RWPE2 (cell line): ENCODE measurements at places on chromosomes 16 and 17.
A peak's percentile ranks its signal among the peaks of the same experiment; 100 is the strongest.

- DNase-seq: no peak
Observed at GRCh38 chr17:5241861-5242671, 7.4 kb upstream of the SCIMP start.

DNA sequence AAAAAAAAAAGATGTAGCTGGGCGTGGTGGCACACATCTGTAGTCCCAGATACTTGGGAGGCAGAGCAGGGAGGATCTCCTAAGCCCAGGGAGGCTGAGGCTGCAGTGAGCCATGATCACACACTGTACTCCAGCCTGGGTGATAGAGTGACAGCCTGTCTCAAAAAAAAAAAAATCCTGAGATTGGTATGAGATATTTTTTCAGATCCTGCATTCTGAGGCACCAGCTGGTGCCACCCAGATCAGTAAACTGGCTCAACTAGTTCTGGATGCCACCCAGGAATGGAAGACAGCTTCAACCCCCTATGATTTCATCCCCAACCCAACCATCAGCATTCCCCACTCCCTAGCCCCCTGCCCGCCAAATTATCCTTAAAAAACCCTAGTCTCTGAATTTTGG is 7.1 kb upstream of the GJC1 start:
- DNase-seq: no peak

GRCh38 chr16:68732042-68732680 is 4.9 kb upstream of the CDH1 start:
- peak; percentile 87 for DNase-seq

DNA sequence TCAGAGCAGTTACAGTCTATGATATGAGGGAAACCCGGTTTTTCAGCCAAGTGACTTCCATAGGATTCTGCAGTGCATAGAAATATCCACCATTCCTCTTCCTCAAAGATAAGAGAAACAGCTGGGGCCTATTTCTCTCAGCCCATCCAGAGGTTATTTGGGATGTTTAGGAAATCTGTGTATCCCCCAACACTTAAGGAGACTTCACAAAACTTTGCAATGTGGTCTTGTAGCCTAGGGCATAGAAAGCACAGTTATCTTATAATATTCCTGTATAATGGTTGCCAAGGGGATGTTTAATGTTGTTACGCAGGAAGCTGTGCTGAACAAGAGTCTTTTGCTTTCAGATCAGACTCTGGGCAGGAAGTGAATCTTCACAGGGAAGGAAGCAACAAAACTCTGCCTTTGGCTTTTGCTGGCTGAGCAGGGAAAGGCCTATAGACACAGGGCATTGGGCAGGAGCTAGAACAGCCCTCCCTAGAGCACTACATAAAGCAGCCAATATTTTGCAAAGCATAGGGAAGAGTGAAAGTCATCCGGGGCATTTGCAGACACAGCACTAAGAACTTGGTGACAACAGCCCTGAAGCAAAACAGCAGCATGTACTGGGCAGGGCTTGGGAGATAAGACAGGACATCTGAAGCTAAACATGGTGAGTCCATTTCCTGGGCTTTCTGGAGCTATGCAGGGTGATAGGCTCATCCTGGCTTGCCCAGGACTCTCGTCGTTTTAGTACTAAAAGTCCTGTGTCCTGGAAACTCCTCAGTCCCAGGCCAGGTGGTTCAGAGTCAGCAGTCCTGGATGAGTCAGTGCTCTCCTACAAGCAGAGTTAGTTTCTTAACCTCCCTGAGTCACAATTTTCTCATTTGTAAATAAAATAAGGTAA is 18.7 kb upstream of the BEAN1 start:
- no peak for DNase-seq

GRCh38 chr16:25395528-25395927 is 137.9 kb upstream of the ZKSCAN2 start:
- DNase-seq: no peak

DNA sequence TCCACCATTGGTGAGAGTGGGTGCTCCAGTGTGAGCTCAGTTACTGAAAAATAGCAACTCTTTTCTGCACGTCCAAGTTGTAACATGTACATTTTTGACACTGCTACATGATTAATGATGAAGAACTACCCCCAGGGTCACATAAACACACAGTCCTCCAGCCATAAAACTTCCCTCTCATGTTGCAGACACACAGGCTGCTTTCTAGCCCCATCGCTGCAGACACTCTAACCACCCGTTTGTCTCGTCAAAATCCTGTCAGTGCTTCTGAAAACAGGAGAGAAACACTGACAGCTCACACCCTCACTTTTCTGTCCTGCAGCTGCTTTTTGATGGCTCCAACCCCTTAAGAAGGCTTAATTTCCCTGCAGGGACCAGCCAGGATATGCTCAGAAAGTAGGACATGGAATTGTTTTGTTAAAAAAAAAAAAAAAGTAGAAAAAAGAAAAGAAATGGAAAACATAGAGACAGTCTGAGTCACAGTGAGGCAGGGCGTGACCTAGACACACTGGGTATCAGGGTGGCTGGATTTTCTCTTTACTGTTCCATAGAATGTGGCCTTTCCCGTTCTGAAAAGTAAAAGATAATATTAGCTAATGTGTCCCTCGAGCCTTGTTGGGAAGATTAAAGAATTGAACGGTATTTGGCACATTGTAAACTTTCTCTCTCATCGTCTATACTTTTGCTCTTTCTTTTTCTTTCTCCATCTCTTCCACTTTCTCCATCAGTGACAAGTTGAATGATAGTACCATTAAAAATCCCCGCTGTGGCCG is 20.7 kb upstream of the CCL5 start:
- no peak for DNase-seq

DNA sequence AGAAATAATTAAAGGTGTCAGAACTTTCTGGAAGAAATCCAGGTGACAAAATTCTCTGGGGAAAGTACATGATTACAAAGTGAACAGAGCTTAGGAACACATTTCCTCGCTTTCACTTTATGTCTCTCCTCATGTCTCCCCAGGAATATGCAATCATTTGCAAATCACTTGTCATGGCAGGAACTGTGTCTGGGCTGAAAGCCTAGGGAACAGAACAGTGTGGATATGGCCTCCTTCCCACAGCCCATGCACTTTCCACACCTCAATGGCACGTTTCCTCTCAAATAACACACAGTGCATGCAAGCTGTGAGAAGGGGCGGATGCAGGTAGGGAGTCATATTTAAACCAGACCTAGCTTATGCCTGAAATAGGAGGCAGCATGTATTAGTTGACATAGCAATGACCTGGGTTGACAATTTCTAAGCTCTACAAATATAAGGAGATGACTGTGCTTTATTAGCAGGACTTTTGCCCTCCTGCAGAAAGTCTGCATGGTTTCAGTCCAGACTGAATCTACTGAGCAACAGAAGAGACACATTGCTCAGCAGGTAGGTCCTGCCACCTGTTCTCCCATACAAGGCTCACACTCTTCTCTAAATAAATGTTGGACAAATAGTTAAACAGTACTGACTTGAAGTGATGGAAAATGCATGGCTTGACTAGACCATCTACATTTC is 236.0 kb upstream of the ELAC2 start:
- DNase-seq: no peak

DNA sequence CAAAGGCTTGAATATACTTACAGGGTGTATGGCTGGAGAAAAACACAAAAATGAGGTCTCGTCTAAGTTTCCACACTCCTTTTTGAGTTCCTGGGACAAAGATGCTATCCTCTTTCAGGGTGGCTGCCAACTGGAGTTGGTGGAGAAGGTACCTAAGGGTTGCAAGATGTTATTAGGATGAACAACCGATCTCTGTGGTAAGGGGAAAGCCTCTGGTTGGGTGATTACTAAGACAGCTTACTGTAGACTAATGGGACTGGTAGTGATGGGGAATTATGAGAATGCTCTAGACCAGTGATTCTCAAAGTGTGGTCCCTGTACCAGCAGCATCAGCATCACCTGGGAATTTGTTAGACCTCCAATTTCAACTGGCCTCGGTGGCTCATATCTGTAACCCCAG is 6.0 kb downstream of the ADAT1 start:
- no peak for DNase-seq

DNA sequence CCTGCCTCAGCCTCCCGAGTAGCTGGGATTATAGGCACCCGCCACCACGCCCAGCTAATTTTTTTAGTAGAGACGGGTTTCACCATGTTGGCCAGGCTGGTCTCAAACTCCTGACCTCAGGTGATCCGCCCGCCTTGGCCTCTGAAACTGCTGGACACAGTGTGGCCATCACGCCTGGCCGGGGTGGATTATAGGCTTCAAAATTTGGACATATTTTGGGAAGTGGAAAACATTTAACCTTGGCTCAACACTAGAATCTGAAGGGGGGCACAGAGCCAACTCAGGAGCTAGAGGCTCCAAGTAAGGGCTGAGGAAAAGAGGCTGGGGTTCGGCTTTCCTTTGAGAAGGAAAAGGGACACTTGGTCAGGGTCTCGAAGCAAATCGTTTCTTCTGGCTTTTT is 2.2 kb upstream of the CDK5R1 start:
- DNase-seq: no peak

- no peak for DNase-seq
Observed at GRCh38 chr17:74780443-74781238, 4.5 kb upstream of the NAT9 start.

- no peak for DNase-seq
Observed at GRCh38 chr17:73690676-73691075, 46.4 kb upstream of the SDK2 start.

DNA sequence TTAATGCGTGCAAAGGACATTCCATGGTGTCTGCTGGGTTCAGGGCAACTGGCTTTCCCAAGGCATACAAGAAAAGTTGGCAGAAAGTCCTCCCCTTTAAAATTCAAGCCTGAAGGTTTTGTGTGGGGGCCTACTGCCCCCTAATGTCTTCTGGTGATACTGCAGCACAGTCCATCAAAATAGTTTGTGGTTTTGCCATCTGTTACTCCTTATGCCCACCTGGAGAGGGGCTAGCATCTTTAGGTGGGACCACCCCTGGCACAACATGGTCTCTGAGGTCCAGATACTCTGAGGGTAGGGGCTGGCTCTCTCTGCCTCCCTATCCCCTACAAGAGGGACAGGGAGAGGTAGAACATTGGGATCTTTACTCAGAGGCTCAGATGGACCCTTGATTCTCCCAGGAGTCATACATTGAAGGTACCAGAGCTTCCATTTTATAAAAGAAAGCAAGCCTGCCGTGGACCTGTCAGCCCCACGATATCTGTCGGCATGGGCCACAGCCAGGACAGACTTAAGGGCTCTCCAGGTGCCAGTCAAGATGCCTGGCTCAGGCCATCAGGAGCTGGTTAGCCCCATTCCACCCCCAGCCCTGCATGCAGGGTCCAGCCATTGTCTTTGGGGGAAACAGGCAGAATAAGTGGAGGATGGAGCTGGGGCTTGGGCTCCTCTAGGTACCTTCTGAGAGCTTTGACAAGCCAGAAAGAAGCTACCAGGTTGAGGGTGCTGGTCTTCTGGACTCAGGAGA is 6.3 kb downstream of the ESRP2 start:
- no peak for DNase-seq

DNA sequence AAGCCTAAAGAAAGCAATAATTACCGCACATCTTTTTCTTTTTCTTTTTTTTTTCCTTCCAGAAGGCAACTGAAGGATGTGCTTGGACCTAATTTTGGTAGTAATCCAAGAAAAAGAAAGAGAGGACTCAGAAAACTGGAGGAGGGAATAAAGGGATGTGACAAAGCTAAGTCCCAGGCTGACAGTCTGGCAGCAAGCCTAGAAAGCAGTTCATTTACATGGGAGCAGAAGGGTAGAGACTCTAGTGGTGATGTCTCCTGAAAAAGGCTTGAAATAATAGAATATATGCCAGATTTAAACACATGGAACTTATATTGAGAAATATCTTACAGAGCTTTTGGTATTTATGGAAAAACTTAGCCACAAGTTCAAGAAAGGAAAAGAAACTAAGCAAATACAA is 101.0 kb upstream of the SHISA6 start:
- DNase-seq: no peak

DNA sequence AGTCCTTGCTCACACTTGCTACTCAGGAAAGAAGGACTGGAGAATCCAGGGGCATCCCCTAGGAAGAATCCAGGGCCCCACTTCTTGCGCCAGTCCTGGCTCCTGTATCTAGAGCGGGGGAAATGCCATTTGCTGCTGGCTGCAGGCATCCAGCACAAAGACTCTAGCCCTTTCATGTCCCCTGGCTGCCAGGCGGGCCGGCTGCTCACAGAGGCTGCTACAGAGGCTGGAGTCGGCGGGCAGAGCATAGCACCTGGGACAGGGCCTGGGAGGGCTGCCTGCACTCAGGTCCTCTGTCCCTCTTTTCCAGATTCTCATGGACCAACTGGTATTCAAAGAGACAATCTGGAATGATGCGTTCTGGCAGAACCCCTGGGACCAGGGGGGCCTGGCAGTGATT is 13.8 kb downstream of the SMIM5 start:
- no peak for DNase-seq

DNA sequence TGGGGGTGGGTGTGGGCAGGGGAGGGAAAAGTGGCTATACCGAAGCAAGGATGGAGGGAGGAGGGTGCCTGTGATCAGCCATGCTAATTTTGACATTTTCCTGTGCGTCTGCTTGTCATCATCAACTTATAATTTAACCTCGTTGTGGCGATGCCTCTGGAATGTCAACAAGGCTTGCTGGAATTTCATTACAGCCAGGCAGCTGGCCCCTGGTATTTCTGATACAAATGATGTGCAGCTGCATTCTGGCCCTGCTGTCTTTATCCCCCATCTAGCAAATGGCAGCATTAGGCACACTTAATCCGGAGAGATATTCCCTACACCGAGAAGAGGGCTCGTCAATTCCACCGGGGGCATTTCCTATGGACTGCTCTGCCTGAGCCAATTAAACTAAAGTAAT is 278.3 kb upstream of the CCL2 start:
- DNase-seq: no peak

DNA sequence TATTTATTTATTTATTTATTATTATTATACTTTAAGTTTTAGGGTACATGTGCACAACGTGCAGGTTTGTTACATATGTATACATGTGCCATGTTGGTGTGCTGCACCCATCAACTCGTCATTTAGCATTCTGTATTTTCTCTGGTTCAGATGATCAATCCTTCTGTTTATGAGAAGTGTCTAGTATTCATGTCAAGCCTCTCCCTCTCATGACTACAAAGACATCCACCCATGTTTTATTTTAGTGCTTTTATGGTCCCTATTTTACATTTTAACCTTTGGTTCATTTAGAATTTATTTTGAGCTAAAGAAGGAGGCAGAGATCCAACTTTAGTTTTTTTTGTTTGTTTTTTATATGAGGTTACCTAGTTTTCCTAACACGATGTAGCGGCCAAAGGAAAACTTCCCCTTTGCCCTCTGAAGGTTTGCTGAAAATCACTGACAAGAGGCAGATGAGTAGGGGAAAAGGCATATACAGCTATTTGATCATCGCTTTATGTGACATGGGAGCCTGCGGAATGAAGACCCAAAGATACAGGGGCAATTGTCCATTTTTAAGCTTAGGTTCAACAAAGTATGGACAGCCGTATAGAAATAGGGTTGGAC is 22.4 kb upstream of the AQP8 start:
- no peak for DNase-seq
